Stimulated activated CD4-positive, alpha-beta T cell treated with anti-CD3 and anti-CD28 coated beads, Interleukin-12 subunit alpha, Interleukin-12 subunit beta, amount 100 ng/mL, for 48 hours (primary cell): ENCODE measurements at places on chromosomes 1 and 21.

GRCh38 chr1:180352588-180352987 is 122.5 kb downstream of the LHX4 start:
- DNase-seq, result no peak

DNA sequence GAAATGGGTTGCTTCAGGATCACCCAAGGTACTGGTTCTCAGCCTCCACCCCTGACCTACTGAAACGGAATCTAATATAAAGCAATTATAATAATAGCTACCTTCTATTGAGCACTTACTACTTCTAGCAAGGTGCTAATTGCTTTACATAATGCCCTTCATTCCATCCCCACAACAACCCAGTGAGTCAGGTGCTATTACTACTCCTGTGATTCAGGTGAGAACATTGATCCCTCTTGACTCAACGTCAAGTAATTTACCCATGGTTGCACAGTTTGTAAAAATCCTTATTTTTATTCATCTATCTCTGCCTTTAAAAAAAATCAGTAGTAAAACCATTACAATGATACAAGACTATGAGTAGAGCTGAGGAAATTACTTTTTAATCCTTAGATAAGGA is 85.2 kb downstream of the UCHL5 start:
- no peak for DNase-seq

GRCh38 chr1:79122521-79122920 is 116.0 kb upstream of the ADGRL4 start:
- DNase-seq, result no peak

GRCh38 chr1:41378999-41379737 is 17.9 kb downstream of the FOXO6 start:
- DNase-seq, result no peak

DNA sequence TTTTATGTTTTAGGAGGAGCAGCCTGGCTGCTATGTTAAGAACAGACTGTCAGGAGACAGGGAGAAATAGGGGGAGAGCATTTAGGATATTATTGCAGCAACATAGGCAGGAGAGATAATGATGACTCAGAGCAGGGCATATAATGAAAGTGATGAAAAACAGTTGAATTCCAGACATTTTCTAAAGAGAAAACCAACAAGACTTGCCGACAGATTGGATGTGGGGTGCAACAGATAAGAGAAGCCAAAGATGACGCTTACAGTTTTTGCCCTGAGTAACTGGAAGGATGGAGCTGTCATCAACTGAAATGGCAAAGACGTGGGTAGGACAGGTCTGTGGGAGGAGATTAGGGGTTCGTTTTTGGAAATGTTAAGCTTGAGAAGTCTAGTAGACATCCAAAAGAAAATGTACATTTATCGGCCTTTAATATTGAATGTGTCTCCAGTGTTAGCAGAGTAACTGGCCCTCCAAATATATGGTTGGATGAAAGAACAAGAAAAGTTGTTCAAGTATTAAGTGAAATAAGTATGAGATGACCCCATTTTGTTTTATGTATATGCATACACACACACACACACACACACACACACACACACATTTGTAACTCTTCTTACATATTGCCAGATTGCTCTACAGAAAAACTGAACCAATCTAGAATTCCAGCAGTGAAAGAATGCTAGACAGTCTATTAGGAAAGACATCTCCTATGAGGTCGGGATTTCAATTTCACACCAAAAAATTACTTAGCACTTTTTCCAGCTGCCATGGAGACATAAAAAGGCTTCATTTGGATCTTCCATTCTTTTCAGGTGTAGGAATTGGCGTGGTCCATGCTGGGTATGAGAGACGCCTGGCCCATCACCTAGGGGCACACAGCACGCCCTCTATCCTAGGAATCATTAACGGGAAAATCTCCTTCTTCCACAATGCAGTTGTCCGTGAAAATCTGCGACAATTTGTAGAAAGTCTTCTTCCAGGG is 17.2 kb downstream of the DNAJC16 start:
- DNase-seq, result no peak

GRCh38 chr1:115647047-115647446 is 5.3 kb downstream of the VANGL1 start:
- no peak for DNase-seq

DNA sequence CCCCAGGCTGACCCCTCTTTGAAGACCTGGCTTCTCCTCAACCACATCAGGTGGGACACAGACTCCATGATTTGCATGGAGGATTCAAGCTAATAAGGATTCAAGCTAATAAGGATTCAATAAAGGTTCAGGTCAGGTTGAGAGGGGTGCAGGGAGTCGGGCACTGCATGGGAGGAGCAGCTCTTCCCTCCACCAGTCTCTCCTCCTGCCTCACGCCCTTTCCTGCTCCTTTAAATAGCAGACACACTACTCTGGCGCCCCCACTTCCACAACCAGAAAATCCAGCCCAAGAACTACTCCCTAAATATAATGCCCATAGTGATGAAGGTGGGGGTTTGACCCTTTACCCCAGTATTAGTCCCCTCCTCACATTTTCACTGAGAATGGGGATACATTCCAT is 7.1 kb downstream of the MEX3A start:
- no peak for DNase-seq

DNA sequence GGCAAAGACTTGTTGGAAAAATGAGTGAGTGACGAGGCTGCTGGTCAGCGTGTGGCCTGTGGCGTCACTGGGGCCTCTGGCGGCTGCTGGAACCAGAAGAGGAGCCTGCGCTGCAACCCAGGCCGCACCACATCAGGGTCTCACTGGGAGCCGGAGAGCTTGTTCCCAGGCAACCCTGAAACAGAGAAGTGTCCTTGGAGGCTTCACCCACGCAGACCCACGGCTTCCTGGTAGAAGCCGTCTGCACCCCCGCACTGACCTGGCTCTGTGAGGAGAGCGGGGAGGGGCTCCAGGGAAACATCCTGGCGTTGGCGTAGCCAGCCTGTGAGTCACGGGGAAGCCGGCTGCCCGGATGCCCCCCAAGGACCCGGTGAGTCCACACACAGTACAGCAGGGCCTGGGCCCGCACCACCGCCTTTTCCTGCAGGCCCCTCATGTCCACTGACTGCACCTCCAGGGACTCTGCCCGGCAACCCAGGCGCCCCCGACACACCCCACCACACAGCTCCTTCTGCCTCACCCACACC is 57.4 kb downstream of the COL6A1 start:
- no peak for DNase-seq

DNA sequence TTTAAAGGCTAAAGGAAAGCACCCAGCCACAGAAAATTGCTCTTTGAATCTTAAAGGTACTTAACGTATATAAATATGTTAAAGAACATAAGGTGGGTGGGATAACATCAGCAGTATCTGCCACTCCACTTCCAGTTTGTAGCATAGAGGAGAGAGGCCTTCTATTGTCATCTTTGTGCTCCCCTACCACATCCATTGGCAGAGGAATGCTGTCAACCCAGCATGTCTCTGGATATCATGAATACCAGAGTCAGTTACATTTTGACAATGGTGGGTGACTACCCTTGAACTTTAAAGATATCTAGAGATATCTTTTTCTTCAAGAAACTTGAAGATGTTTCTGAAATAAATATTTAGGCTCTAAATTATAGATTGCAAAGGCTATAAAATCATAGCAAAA is 283.2 kb upstream of the LRRC7 start:
- no peak for DNase-seq

DNA sequence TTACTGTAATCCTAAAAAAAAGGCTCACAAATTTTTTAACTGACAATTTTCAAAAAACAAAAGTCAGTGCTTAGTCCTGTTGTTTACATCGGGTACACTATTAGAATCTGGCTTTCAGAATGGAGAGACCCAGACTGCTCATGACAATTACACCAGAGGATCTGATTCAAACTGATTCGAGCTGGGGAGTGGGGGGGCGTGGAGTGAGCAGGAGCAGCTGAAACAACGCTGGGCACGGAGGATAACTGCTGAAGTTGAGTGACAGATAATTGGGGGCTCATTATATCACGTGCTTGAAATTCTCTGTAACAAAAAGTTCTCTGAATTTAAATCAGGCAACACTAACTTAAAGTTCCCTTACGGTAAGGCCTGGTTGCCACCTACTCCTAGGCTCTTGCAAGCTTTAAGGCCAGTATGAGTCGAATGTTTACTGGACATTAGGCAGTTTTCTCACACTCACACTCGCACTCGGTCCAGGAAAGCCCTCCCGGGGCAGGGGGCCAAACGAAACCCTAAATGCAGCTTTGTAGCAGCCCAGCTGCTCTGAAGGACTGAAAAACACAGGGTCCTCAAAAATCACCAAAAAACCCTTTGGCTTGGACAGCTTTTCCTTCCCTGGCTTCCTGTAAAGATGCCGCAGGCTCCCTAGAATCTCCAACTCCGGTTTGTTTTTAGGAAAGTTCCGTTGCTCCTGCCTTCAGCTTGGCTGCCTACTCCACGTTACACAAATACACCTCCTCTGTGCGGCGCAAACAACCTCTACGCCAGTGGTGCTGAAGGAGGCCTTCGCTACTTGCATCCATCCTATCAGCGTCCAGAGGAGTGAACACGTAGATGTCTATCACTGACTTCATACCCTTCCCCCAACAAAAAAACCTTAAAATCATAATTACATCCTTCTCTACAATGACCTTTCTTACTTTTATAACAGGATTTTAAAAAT is 42.9 kb downstream of the CAPZB start:
- no peak for DNase-seq

GRCh38 chr21:46532080-46532479 is 72.8 kb downstream of the S100B start:
- no peak for DNase-seq

DNA sequence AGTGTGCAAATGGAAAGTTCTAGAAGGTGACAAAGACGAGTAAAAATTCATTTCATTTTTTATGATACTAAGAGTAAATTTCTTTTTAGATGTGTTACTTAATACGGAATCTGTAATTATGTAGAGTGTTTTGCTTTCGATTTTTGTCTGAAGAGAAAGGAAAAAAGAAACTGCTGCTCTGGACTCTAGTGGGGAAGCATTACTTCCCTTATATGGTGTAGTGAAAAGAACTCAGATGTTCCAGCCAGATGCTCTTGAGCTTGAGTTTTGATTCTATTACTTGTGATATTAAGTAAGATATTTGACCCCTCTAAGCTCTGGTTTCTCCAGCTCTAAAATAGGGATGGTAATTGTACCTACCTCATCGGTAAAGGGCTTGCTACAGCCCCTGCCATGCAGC is 12.2 kb upstream of the GPR161 start:
- no peak for DNase-seq

- DNase-seq, result no peak
These were observed 41.2 kb downstream of the CNST start for GRCh38 chr1:246607462-246607861.

GRCh38 chr1:19395678-19396192 is 83.6 kb downstream of the SLC66A1 start:
- no peak for DNase-seq

GRCh38 chr1:35718492-35719336 is at the start of gene C1orf216:
Gene C1orf216 (minus strand): TSS chr1:35718884. CDS start chr1:35716321, 2,563 bp downstream.
- peak; percentile 75 for DNase-seq

DNA sequence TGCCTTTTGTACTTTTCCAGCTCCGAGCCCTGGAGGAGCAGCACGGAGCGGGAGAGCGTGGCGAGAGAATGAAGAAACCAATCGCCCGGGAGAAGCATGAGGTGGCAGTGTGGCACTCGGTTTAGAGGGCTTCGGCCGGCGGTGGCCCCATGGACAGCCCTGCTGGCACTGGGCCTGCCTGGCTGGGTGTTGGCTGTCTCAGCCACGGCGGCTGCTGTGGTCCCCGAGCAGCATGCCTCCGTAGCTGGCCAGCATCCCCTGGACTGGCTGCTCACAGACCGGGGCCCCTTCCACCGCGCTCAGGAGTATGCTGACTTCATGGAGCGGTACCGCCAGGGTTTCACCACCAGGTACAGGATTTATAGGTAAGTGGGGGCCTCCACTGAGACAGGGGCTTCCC is 59.0 kb downstream of the BRINP2 start:
- DNase-seq, result no peak

DNA sequence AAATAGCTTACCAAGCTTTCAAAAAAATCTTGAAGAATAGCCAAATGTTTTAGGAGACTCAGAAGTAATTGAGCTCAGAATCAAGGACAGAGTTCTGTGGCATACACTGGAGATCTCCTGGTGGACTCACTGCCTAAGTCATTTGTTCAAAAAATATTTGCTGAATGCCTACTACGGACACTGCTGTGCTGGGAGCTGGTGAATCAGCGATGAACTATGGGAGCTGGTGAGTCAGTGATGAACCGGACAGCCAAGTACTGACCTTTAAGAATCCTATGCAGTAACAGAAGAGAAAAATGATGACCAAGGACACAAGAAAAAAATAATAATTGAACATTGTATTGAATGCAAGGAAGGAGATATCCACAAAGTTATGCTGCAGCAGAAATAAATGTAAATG is 717.9 kb upstream of the CXADR start:
- no peak for DNase-seq

DNA sequence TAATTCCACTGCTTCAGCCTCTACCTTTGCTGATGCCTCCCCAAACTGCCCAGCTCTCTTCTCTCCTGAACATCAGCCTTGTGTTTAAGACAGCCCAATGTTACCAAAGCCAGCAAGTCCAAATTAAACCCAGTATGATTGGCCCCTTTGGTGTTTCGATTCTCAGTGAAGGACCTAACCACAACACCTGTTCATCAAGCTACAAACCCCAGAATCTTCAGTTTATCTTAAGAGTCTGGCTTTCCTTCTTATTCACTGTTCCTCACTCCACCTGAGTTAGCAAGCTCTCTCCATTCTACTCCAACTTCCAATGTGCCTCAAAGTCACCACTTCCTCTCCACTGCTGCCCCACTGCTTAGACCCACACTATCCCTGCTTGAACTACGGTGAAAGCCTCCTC is 25.5 kb upstream of the ITPKB start:
- no peak for DNase-seq

DNA sequence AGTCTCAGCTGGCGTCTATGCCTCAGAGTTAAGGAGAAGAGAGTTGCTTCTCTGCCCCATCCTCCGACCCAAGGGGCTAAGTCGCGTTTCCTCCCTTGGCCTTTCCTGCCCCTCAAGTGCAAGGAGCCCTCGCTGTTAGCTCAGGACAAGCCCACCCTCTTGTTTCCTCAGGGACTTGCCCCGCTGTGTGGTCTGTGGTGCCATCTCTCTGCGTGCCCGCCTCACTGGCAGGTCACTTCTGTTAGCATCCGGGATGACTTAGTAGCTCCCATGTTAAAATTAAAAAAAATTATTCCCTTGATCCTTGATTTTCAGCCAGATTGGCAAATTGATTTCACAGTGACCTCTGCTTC is 96.5 kb downstream of the PCBP3 start:
- no peak for DNase-seq

- DNase-seq, result no peak
These were observed 38.3 kb downstream of the CD34 start for GRCh38 chr1:207872621-207873020.

DNA sequence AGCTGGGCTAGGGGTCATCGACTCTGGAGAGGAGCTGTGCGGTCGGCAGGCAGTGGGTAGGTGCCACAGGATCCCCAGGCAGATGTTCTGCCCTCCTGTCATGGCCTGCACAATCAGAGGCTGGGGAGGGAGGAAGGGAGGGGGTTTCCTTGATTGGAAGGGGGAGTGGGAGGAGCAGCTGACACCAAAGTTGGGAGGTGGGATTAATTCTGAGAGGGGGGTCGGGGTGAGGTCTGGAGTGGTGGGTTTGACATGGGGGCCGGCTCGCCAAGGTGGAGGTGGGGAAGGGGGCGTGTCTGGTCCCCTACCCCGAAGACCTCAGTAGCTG is 651 bp upstream of the HPCA start:
- no peak for DNase-seq
